IPS-NIHi11 (cell line): ENCODE measurements at places on chromosomes 12 and 14.

DNA sequence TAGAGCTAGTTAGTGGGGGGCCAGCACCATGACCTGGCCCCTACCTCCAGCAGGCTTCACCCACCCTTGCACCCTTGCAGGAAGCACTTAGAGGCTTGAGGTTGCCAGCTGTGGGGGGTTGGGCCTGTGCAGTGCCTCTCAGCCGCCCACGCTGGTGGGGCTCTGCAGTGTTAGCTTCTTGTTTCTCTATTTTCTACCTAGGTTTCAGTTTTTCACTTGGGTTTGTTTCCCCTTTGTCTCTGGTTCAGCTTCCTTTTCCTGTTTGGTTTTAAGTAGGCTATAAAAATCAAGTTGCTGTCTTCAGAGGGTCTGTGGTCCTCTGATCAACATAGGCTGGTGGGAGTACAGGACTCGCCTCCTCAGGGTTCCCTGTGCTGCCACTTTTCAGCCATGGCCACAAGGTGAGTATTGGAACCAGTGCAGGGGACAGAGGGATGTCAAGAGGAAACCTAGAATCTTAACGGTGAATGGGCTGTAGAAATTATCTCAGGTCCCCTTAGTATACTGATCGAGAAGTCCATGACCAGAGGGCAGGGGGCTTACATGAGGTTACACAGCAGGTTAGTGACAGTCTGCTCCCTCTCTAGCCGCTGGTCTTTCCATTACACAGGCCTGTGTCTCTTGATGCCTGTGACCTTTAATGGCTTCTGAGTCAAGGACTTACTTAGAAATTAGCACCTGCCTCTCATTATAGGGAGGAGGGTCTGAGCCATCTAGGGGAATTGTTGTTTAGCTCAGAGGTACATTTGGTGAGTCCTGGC lies at the start of gene EVL:
Gene EVL (plus strand): TSS at position 312 of the 761 bp plus-strand sequence. CDS start 79 bp downstream, at position 391.
- DNase-seq, result no peak

DNA sequence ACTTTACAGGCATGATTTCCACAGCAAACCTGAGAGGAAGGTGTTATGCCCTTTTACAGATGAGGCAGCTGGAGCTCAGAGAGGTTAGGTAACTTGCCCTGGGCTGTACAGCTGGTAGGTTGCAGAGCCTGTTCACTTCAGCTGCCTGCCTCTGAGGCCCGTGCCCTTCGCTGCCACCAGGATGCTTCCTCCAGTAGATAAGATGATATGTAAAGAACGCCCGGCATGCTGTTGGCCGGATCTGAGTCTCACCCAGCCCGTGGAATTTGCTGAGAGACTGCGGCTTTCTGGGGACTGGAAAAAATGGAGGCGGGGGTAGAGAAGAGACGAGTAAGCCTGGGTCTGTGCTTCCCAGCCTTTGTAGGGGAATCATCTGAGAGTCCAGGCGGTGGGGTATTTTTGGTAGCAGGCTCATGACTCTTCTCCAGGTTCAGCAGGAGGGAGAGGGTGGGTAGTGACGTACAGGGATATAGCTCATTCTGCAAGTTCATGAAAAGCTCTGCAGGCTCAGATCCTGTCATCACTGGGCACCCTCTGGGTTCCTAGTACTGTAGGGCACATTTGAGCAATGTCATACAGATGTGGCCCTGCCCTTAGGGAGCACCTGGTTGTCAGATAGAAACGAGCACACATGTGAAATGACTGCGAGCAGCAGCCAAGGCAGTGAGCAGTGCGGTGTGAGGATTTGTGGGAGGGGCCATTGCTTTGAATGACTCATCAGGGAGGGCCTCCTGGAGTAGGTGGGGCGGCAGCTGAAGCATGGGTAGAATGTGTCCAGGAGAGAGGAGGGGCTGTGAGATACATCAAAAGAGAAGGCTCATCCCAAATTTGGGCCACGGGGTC lies 159.4 kb downstream of the TSPAN9 start:
- peak; percentile 83 for DNase-seq

- DNase-seq, result no peak
Observed at GRCh38 chr12:92553389-92553788, 149.4 kb upstream of the PLEKHG7 start.

DNA sequence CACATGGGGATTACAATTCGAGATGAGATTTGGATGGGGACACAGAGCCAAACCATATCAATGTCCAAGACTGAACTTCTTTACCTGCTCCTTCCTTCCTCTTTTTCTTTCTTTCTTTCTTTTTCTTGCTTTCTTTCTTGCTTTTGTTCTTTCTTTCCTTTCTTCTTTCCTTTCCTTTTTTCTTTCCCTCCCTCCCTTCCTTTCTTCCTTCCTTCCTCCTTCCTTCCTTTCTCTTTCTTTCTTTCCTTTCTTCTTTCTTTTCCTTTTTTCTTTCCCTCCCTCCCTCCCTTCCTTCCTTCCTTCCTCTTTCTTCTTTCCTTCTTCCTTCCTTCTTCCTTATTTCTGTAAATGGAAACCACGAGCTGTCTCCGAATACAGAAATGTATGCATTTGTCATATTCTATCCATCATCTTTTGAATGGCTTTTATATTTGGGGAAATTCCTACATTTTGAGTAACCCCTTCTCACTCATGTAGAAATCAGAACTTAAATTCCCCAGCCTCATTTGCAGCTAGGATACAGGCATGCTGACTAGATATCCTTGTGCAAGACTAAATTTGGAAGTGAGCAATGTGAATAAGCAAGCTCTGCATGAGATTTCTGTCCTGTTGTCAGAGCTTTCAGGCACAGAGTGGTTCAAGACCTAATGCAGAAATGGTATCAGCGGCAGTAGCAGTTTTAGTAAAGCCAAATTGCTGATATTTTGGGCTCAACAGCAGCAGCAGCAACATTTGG lies 11.5 kb downstream of the GPR33 start:
- DNase-seq, result no peak

- DNase-seq, result peak; percentile 91
Observed at GRCh38 chr14:90235179-90235976, 21.0 kb upstream of the PSMC1 start.

GRCh38 chr12:98838231-98838647 lies 193.1 kb downstream of the APAF1 start:
- no peak for DNase-seq

- no peak for DNase-seq
Observed at GRCh38 chr14:28870033-28870564, 103.5 kb downstream of the FOXG1 start.
